ENCODE measurements at places on chromosomes 7 and 10.

DNA sequence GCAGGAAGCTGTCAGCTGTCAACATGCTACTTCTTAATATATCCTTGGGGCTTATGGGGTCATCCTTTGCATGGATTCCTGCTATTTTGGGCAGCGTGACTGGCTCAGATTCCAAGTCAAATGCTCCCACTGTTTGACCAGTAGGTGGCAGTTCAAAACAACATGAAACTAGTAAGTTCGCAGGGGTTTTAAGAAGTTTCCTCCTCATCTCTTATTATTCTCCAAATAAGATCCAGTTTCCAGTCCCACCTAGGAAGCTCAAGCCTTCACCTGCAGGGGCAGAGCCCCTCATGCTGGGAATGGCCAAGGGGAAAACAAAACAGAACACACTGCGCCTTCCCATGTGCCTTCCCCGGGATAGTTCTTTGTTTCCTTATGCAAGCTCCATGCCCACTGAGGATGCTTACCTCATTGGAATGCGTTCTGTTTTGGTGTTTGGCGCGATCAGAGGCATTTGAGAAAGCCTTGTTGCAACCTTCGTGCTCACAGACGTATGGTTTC is 259.8 kb downstream of the GLI3 start:
- DNase-seq = no peak

- no peak for DNase-seq
Observed at GRCh38 chr10:117796130-117796745, 250.5 kb downstream of the RAB11FIP2 start.

GRCh38 chr7:54546081-54546985 is 4.2 kb downstream of the VSTM2A start:
- DNase-seq = no peak

GRCh38 chr7:135673360-135673706 is 11.0 kb downstream of the STMP1 start:
- no peak for DNase-seq

- DNase-seq = no peak
Observed at GRCh38 chr7:127666602-127667001, 14.6 kb downstream of the SND1 start.

DNA sequence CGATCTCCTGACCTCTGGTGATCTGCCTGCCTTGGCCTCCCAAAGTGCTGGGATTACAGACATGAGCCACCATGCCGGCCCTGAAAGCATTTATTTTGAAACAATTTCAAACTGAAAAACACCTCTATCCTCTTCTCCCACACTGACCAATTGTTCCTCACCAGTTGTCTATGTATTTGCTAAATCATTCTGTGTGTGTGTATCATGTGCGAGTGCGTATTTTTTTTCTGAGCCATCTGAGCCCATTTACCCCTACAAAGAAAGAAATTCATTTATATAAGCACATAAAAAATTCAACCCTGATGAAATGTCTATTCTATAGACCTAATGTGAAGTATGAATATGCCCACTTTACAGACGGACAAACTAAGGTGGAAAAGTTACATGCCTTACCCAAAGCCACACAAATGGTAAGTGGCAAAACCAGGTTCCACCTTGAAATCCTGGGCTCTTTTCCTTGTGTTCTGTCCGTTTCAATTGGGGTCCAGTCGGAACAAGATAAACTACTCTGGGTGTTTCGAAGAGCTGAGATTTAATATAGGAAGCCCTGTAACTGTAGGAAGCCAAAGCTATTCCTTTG is 46.8 kb downstream of the RBM17 start:
- no peak for DNase-seq

All from CD8-positive, alpha-beta memory T cell (primary cell).